Liver (tissue), 10 donors: ENCODE measurements at places on chromosomes 16 and 17. TPM values are rescaled to one million over a fixed set of nuclear protein-coding genes. Genes with fewer than 3 reads are reported as not detected.

DNA sequence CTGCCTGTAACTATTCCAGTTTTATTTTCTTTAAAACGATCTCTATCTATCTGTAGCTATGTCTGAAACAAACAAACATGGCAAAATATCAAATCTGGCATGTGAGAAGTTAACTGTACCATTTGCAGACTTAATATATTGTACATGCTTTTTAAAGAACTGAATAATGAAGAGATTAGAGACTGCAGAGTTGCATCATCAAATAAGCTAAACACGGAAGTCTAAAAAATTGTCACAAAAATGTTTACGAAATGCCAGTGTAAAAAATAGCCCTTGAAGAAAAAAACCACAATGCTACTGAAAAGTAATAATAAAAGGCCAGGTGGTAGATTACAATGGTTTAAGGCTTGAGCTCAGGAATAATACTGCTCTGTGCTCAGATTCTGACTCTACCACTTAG lies 43.1 kb downstream of the HS3ST3A1 start:
- DNase-seq, result no peak

DNA sequence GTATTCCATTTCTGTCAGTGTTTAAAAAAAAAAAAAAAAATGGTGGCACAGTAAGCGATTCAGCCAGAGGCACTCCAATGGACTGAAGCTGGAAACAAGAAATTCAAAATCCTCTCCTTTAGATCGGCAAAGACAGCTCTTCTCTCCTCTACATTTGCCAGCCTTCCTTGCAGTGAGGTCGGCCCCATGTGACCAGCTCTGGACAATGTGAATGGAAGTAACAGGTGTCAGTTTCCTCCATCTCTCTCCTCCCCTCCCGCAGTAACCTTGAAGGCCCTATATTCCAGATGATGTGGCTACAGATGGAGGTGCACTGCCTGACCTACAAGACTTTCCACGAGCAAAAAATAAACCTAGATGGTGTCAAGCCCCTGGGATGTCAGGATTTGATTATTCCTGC lies 15.0 kb downstream of the CUEDC1 start:
- no peak for DNase-seq

DNA sequence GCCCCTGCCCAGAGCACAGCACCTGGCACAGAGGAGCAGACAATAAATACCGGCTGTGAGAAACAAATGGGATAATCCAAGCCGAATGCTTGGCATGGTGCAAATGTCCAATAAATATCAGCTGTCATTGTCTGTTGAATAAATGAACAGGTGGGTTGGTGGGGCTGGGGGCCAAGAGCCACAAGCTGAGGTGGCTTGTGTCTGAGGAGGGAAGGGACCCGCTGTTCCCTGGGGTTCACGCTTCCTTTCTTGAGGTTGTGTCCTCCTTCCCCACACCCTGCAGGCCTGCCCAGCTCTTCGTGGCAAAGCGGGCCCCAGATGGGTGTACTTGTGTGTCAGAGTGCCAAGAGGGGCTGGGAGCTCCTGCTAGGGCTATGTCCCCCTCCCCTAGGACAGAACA lies 38.6 kb downstream of the ARHGAP27 start:
- DNase-seq, result no peak

GRCh38 chr17:7466318-7466638 lies 13.2 kb downstream of the ZBTB4 start:
- no peak for DNase-seq

DNA sequence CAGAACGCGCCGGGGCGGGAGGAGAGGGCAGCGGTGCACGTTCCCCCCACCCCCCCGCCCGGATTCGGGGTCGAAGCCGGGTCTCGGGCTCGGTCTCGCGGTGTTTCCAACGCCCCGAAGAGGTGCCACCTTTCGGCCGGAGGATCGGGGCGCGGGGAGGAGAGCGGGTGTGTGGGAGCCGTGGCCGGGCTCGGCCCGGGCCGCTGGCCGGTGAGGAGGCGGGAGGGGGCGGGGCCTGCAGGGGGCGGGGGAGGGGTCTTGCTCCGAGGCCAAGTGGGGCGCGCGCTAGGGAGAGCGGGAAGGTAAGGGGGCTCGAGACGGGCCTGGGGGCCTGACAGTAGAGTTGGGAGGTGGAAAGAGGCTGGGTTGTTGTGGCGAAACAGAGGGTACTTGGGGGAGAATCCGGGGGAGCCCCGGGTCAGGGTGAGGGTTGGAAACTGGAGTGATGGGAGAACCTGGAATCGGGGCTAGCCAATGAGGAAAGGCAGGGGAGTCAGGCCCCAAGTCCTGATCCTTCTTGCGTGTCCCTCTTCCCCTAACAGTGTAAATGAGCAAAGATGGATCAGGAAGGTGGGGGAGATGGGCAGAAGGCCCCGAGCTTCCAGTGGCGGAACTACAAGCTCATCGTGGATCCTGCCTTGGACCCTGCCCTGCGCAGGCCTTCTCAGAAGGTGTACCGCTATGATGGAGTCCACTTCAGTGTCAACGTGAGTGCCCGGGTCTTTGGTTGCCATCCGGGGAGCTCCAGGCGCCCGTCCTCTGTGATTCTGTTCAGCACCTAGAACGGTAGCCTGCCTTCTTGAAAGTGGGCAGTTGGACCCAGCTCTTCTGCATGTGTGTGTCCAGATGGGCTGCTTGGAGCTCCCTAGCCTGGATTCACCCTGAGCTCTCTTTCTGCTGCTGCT lies 873 bp downstream of the SETD1A start:
- DNase-seq, result peak; percentile 70

DNA sequence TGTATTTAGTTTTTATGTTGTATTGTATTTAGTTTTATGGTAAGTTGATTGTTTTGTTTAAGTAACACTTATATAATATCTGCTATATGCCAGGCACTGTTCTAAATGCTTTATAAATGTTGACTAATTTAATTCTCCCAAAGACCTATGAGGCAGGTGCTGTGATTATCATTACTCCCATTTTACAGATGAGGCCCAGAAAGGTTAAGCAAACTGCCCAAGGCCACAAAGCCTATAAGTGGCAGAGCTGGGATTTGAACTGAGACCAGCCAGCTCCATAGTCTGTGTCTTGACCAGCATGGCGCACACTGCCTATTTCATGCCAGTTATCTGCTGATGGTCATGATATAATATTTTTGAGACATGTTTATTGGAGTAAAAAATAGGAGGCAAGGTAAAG lies 24.0 kb downstream of the IL21R start:
- DNase-seq, result no peak

KRT33B gene
- total RNA-seq, result not detected

- DNase-seq, result no peak
Observed at GRCh38 chr17:57425903-57426880, 169.9 kb downstream of the MSI2 start.

NACA2 gene
- not detected for total RNA-seq

SOST gene
- total RNA-seq, result not detected

SDR42E2 gene
- total RNA-seq, result not detected

GPR139 gene
- total RNA-seq, result not detected

TMEM238L gene
- total RNA-seq, result 4.2 TPM

GRCh38 chr16:31141489-31142108 lies 6.1 kb upstream of the PRSS8 start:
- no peak for DNase-seq

ABCA9 gene
- 18.9 TPM for total RNA-seq

SPN gene
- total RNA-seq, result 0.92 TPM

ARHGDIG gene
- total RNA-seq, result not detected

DNA sequence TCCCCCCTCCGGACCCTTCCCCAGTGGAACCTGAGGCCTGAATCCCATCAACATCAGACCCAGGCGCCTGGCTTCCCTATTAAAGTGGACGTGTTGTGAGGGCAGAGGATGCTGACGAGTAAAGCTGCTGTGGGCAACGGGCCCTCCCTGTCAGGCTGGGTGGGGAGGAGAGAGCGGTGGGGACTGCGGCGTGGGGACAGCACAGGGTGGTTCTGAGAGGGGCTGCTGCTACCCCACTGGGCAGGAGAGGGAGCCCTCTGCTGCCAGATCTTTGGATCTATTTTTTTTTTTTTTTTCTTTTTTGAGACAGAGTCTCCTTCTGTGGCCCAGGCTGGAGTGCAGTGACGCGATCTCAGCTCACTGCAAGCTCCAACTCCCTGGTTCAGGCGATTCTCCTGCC lies 5.9 kb downstream of the CA5A start:
- DNase-seq, result no peak

TNK1 gene
- total RNA-seq, result 0.05 TPM

- DNase-seq, result no peak
Observed at GRCh38 chr17:69367298-69367697, 40.4 kb upstream of the ABCA5 start.

DNA sequence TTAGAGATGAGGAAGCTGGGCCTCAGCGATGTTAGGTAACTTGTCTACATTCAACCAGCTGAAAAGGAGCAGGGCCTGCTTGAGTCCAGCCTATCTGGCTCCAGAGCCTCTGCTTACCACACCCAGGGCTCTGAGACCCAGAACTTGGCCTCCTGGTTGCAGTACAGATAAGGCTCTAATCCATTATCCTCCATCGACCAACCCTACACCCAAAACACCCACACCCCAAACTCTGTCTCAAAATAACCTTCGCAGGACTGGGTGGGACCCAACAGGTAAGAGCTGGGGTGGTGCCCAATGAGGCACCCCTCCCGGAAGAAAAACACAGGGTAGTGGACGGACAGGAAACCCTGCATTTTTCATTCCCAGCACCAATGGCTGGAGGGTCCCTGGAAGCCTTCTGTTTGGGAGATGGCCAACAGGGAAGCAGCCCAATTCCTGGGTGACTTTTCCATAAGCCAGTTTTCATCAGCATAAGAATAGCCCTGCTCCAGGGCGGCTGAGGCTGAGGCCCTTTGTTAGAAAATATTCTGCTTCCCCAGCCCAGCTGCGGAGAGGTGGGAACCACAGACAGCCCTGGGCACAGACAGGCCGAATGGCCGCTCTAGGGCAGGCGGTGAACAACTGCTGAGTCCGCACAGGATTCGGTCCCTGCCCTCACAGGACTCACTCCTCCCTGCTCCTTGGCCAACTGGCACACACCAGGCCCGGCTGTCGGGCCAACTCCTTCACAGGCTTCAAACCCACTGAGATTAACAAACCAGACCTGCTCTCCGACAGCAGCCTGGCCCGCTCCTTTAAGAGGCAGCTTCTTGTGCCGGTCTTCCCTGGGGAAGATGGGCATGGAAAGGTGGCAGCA lies 9.8 kb downstream of the SMIM5 start:
- peak; percentile 69 for DNase-seq

DNA sequence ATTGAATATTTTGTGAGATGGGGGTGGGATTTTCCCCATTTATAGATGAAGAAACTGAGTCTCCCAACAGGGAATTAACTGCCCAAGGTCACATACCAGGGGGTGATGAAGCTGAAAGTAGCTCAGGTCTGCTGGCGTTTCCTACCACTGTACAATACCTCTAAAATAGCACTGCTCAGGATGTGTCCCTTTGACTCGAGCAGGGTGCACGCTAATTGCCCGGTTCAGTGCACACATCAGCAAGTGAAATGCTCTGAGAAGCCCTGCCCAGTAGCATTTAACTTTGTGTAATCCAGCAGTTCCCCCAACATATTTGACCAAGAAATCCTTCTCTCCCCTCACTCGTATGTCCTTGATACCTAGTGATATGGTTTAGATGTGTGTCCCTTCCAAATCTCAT lies 50.1 kb upstream of the DDX52 start:
- DNase-seq, result no peak

PRSS22 gene
- total RNA-seq, result 1.1 TPM

GRCh38 chr16:54430491-54431030 lies 144.0 kb upstream of the IRX3 start:
- DNase-seq, result no peak

DNA sequence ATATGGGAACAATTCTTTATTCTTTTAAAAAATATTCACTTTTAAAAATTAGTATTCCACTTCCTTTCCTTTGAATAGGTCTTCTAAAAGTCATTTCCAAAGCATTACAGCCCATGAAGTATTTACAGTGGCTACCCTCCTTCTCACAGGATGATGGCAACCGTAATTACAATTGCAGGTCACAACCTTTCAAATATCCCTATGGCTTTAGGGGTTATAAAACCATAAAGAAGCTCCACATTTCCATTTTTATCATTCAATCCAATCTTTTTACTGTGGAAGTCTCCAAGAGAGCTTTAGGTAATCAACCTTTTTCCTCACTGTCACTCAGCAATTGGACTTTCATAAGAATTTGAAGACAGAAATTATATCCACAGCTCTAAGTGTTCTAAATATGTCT lies 488.9 kb upstream of the CA10 start:
- DNase-seq, result no peak

ALOX15 gene
- not detected for total RNA-seq

RPL27 gene
- 422 TPM for total RNA-seq

HBQ1 gene
- 50.9 TPM for total RNA-seq

DNA sequence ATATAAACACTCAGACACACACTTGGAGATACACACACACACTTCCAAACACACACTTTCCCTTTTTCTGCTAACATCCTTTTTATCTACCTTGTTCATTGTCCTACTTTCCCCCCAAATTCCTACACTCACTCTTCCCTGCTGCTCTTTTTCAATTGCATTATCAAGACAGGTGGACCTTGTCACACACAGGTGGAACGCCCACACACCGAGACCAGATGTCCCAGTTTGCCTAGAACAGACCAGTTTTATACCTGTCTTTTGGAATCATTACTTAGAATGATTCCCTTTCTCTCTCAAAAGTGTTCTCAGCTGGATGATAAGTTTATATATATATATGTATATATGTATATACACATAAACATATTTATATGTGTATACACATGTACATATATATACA lies 50.7 kb upstream of the ARHGAP44 start:
- DNase-seq, result no peak

- DNase-seq, result no peak
Observed at GRCh38 chr16:23320693-23321092, 18.6 kb downstream of the SCNN1B start.

GRCh38 chr16:80958284-80958683 lies 48.4 kb downstream of the CMC2 start:
- no peak for DNase-seq

SLC16A11 gene
- total RNA-seq, result 3.3 TPM
